ENCODE measurements at places on chromosomes 16 and 17.

DNA sequence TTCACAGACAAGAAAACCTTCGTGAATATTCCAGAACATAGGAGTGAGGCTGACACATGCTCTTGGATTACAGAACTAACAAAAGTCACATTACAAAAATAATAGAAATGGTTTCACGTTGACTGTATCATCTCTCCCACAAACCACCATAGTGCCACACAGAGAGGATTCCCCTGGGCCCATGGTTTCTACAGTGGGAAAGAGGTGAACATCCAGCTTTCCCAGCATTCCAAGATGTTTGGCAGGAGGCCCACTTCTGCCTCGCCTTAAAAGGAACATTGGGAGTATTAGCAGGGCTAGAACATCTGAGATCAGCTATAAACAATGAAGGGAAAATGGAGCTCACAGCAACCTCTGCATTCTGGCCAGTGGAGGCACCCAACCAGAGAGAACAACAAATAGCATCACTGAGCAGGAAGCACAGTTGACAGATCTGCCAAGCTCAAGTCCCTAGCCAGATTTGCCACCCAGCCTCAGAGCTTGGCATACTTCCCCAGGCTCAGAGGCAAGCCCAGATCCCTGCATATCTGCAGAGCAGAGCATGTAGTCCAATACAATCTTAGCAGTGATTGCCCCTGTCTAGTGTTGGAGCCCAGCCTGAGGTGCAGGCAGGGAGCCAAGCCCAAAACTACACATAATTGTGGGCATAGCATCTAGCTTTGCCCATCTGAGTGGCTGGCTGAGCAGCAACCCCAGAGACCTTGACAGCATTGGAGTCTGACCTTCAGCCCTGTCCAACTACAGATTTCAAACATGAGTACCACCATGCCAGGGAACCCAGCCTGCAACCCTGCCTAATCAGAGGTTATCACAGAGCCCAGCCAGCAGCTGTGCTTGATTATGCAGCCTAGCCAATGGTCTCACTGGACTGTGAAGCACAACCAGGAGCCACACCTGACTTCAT lies 260.4 kb downstream of the CEP112 start:
- DNase-seq: no peak

DNA sequence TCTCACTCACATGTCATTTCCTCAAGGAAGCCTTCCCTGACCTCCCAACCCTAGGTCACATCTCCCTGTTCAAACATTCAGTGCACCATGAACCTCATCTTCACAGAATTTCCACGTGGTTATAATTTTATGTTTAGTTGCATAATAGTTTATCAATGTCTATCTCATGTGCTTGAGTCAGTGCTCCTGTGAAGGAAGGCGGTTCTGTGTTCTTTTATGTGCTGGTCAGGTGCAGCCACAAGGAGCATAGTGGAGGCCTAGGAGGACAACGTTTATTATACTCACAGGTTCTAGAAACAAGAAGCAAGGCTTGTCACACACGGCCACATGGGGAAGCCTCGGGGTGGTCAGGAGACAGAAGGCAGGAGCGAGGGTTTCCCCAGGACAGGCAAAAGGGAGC lies 34.5 kb upstream of the SCNN1B start:
- DNase-seq: no peak

GRCh38 chr17:57366558-57367351 lies 110.4 kb downstream of the MSI2 start:
- no peak for DNase-seq

DNA sequence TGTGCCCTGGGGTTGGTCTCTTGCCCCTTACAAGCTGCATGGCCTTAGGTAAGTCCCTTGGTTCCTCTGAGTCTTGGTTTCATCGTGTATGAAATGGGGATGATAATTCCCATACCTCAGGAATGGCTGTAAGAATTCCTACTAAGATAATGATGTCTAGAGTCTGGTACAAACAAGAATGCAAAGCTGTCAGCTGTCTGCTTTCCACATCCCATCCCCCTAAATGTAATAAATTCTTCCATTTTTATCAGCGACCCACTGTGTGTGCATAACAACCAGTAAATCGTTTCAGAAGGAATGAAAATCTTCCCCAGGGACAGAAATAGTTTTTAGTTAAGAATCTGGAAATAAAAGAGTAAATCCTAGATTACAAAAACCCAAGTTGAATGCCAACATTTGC lies 95.4 kb downstream of the CPPED1 start:
- DNase-seq: no peak

GRCh38 chr16:78290395-78290794 lies 190.9 kb downstream of the WWOX start:
- DNase-seq: no peak

DNA sequence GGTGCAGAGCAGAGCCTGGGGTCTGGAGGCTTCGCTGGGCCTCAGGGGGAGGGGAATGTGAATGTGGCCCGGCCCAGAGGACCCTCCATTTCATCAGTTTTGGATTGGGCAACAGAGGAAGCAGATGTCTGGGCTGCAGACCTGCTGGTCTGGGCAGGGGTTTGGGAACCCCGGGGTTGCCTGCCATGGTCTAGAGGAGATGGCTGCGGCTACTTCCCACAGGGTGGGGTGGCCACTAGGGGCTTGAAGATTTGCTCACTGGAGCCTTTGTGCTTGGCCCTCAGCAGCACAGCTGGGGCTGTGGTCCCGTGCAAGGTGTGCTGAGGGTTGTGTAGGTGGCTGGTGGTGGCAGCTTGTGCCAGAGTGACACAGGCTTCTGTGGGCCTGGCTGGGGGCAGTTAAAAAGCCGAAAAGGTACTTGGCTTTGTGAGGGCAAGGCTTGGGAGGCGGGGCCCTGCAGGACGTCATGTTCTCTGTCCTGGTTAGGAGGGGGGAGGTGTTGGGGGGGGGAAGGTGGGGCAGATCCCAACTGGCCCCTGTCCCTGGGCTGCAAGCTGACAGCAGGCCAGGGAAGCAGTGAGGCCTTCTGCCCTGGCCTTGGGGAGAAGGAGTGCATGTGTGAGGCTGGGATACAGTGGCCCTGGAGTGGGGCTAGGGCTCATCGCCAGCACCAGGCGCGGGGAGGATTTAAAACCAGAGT lies 98.0 kb downstream of the KPNA2 start:
- no peak for DNase-seq

DNA sequence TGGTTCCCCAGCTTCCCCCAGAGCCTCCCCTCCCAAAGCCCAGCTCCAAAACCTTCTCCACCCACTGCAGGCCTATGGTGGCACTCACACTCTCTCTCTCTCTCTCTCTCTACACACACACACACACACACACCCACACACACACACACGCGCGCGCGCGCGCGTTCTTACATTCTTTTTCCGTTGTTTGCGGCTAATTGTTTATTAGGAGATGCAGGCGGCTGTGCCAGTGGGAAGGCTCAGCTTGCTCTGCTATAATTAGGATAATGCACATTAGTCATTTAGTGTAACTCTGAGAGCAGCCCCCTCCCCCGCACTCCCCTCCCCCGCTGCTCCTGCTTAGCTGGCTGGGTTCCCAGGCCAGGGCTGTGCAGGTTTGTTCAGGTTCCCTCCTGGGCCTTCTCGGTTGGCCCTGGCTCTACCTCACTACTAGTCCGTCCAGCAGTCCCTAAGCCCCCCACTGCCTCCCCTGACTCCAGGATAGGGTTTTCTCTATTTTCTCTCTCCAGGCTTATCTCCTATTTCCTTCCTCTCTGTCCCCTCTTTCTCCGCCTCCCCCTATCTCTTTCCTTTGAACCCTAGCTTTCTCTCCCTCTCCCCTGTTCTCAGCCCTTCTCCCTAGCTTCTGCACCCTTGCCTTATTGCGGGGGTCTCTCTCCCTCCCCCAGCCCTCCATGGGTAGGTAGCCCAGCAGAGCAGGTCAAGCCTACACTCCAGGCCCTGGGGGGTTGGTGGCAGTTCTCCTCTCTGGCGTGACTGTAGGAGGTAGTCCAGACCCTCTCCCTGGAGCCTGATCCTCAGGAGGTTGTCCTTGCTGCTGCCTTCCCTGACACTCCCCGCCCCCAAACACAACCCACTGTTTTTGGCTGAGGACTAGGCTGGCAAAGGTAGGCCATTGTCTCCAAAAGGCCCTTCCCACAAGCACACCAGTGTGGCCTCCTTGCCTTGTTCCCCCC lies 34.0 kb downstream of the TMEM132E start:
- DNase-seq: no peak

DNA sequence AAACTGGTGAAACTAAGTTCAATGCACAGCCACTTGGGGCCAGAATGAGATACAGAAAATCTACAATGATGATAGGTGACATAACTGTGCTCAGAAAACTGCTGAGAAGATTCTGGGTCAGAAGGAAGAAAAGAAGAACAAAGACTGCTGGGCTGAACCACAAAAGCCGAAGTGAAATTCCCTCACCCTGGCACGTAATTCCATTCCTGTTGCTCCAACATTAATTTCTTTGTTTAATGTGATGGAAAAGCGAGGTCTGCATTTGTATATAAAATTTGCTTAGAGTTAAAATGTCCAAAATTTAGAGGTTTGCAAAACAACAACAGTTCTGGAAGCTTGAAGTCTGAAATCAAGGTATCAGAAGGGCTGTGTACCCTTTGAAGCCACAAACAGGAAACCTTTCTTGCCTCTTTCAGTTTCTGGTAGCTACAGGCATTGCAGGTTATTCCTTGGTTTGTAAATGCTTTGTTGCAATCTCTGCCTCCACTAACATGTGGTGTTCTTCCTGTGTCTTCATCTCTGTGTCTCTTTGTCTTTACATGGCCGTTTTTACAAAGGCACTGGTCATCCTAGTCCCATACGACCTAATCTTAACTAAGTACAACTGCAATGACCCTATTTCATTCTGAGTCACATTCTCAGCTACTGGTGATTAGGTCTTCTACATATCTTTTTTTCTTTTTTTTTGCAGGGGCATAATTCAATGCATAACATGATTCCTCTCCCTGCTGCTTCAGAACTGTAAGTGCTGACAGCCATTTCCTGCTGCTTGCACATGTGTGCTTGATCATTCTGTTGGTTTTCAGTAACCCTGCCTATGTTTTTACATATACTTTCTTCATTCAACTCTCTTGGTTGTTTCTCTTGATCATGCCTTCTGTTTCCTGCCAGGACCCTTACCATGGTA lies 603.0 kb upstream of the CDH8 start:
- DNase-seq: no peak

GRCh38 chr17:55304171-55304859 lies 39.6 kb downstream of the HLF start:
- no peak for DNase-seq

DNA sequence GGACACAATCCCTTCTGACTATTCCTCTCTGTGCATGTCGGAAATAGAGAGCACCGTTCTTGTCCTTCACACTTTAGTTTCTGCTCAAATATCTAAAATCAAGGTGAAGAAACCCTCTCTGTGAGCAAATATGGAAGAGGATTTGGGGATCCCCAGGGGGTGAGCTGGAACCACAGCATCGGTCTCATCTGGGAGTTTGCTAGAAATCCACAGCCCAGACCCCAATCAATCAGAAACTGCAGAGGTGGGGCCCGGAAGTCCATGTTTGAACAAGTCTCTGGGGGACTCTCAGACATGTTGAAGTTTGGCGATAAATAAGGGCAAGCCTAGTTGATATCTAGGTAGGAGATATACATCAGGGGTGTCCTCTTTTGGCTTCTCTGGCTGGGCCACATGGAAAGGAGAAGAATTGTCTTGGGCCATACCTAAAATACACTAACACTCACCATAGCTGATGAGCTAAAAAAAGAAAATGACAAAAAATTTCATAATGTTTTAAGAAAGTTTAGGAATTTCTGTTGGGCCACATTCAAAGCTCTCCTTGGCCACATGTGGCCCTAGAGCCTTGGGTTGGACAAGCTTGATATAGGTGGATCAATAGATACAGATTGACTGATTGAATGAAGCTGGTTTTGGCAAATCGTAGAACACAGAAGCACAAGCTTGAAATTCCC lies 168.0 kb upstream of the FOXF1 start:
- no peak for DNase-seq

GRCh38 chr16:88519938-88520653 lies 50.1 kb upstream of the ZC3H18 start:
- no peak for DNase-seq

GRCh38 chr16:5108505-5109158 lies 11.0 kb upstream of the EEF2KMT start:
- DNase-seq: no peak

DNA sequence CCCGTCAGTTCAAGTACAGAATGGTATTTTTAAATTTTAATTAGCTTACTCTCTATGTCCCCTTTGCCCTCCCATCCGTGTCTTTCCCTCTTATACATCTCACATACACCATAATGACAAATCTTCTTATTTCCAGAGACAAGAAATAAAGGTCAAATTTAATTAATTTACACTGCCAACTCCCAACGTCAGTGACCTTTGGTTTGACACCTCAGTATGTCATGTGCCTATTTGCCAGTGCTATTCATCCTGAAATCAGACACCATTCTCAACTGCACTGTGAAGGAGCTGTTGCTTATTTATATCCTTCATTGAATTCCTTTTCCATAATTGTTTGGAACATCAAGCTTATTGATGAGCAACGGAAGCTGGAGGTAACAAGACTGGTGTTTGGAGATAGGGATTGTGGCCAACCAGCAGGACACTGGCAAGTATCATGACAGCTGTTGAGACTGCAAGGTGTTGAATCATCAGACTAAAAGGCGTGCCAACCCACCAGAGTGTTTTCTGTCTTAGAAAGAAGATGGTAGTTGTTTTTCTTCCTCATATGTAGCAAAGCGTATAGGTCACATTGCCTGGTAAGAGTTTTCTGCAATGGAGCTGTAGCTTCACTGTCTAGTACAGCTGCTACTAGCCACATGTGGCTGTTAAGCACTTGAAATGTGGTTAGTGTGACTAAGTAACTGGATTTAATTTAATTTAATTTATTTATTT lies 12.5 kb downstream of the CALCOCO2 start:
- DNase-seq: no peak

- no peak for DNase-seq
Measured at GRCh38 chr16:28103516-28104170, 40.1 kb upstream of the GSG1L start.

DNA sequence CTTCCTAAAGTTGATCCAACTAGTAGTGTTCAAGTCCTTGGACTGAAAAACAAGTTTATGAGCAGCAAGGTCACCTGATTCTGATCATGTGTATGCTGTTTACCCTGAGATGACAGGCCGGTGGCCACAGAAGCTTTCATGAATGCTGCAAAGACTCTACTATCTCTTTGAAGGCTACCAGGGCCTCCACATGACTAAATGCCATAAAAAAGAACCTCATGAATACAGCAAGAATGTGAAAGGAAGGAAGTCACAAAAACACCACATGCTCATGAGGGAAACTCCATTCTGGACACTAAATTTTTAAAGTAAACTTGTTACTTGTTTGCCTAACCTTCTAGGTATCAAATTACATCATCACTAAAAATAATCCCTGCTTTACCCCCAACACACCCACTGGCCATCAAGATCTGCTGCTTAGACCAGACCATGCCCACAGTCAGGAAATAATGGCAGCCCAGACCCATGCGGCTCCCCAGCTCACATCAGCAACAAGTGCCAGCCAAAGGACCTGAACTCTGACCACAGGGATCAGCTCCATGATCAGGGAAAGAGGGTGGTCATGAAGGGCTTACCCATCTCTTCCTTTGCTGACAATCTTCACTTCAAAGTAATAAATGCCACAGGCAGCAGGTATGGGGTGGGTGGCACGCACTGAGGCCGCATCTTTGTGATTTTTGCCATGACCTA lies 1.4 kb downstream of the RANBP10 start:
- DNase-seq: no peak

- DNase-seq: no peak
Measured at GRCh38 chr16:50289950-50290764, 23.8 kb downstream of the ADCY7 start.

GRCh38 chr17:75231071-75231470 lies 25.6 kb downstream of the NUP85 start:
- no peak for DNase-seq

- no peak for DNase-seq
Measured at GRCh38 chr16:23089111-23089510, 60.1 kb downstream of the USP31 start.

Measured in amniotic stem cell (primary cell).